Activated CD8-positive, alpha-beta memory T cell treated with anti-CD3 and anti-CD28 coated beads for 1 hour (primary cell): ENCODE measurements at places on chromosomes 5 and 9.

DNA sequence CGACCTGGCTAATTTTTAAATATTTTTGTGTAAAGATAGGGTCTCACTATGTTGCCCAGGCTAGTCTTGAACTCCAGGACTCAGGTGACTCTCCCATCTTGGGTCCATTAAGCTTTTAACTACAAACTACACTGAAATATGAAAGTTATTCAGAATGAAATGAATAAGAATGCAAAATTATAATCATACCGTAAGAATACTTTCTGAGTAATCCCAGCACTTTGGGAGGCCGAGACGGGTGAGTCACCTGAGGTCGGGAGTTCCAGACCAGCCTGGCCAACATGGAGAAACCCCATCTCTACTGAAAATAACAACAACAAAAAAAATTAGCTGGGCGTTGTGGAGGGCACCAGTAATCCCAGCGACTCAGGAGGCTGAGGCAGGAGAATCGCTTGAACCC, 1.1 kb upstream of the ORM1 start:
- no peak for DNase-seq

DNA sequence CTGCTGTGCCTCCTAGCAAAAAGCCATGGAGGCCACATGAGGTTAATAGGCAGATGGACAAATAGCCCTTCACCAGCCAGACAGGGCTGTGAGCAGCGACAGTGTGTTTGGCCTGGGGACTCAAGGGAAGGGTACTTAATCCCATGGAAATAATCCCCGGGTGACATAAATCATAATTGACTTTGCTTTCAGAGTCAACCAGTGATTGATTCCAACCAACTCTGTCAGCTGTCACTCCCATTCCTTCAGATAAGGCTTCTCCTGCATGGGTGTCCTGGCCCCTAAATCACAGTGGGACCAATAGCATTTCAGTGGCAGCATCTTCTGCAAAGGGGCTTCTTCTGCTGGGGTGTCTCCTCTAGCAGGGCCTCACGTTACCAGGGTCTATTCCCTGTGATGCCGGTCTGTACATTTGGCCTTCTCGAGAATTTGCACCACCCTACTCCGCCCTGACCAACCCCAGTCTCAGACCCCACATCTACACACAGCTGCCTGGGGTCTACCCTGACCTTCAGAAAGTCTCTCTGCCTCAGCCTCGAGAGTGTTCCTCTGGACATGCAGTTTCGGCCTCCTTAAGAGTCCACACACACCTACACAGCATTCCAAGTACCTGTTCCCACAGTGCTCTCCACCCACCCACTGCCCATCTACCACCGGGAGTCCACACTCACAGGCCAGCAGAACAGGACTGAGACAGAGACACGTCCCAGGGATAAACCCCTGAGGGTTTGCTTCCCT, 3.7 kb downstream of the CLTB start:
- DNase-seq: no peak

DNA sequence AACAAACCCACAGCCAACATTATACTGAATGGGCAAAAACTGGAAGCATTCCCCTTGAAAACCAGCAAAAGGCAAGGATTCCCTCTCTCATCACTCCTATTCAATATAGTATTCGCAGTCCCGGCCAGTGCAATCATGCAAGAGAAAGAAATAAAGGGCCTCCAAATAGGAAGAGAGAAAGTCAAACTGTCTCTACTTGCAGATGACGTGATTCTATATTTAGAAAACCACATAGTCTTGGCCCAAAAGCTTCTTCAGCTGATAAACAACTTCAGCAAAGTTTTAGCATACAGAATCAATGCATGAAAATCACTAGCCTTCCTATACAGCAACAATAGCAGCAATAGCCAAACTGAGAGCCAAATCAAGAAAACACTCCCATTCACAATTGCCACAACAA, 333.7 kb upstream of the EDIL3 start:
- no peak for DNase-seq

- DNase-seq: no peak
Measured at GRCh38 chr9:38054653-38055052, 14.4 kb downstream of the SHB start.

GRCh38 chr5:178564397-178564796, 25.8 kb downstream of the COL23A1 start:
- no peak for DNase-seq

DNA sequence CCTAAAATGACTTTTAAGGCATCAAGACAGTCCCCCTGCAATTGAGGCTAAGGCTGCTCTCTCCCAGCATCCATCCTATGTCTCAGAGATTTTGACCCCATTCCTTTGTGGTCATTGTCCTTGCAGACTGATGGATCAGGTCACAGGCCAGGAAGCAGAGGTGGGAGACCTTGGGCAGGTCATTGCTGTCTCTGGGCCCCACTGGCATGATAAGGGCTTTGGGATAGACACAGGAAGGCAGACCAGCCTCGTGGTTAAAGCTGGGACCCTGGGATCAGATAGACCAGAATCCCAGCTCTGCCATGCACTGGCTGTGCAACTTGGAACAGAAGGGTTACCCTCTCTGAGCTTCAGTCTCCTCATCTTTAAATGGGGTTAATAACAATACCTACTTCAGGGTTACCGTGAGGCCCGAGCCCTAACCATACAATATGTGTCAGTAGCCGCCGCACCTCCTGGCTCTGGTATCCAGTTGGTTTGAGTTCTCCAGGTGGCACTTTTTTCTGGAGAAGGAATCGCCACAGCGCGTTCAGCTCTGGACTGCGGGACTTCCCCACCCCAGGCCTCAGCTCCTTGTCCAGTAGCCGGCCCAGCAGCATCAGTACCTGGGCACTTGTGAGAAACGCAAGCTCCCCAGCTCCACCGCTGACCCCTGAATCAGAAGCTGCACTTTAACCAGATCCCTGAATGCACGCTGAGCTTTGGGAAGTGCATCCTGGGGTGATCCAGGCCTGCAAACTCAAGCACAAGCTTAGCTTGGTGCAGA, 21.4 kb downstream of the LAMC3 start:
- DNase-seq: no peak

- no peak for DNase-seq
Measured at GRCh38 chr5:67610186-67610912, 413.8 kb upstream of the CD180 start.

DNA sequence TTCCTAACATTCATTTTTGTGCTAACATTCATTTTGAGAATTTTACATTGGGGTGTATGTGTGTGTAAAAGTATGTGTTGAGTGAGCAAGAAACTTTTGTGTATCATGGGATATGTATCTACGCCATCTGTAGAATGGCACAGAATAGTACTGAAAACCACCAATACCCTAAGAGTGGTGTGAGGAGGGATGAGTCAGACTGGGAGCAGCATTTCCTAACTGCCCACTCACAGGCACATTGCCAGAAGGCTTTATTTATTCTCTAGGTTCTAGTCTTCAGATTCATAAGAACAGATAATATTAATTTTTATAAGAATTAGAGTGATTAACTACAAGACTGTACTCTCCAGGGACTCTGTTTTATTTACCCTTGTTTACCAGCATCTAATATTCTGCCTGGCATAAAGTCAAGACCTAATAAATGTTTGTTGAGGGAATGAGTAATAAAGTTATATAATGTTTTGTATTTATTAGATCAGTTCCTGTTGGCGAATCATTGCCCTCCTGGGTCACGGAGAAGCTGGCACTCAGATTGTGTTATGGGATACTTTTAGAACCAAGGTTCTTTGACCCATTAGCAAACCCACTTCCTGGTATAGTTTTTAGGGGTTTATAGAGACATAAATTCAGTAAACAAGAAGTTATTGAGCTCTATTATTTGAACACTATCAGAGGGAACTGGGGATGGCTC, 159.1 kb upstream of the PPP2R2B start:
- DNase-seq: no peak

GRCh38 chr9:101711330-101711941, 27.0 kb downstream of the GRIN3A start:
- no peak for DNase-seq

GRCh38 chr9:124805186-124805585, 28.3 kb downstream of the OLFML2A start:
- DNase-seq: no peak

DNA sequence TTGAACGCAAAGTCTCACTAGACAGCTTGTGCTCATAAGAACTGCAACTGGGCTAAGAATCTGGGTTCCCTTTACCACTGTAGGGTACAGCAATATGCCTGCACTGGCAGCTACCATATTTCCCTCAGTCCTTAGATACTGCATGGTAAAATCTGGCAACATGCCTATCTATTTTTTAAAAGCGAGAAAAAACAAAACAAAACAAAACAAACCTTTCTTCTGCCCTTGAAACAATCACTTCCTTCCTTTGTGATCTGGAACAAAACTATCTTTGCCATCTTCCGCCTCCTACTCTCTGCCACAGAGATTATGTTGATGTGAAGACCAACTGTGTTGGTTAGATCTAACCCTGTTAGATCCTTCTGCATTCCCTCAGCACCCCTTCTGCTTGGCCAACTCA, 242.9 kb downstream of the EBF1 start:
- no peak for DNase-seq

DNA sequence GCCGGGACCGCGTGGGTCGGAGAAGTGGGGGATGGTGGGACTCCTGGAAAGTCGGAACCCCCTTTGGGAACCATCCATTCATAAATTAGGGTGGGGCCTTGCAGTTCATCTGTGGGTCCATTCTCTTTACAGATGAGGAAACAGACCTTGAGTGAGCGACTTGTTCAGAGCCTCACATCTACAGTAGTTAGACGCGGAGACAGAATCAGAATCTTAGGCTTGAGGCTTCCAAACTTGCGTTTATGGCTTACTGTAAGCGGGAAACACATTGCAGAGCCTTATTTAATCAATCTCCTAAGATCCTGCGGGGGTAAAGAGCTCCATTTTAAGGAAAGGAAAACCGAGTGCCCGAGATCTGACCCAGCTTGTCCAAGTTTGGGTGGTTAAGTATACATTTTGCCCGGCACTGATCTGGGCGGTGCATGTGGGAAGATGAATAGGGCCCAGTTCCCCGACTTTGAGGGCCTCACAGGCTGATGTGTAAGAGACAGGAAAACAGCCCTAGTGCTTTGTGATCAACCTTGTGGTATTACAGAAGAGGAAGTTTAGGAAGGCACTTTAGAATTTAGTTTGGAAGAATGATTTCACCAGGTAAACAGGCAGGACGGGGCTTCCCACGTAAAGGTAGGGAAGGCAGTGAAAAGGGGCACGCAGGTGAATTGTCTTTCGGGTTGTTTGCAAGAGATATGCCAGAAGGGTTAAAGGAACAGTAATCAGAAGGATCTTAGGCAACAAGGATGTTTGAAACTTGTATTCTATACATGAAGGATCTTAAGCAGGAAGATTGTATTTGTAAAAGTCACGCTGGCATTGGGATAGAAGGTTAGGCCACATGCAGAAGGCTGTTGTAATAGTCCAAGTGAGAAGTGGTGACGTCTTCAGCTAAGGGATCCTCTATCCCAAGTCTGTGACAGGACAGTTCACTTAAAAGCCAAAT, 744 bp downstream of the TARS1 start:
- DNase-seq: no peak

GRCh38 chr9:106632621-106633020, 230.3 kb upstream of the ZNF462 start:
- DNase-seq: no peak

GRCh38 chr5:150694612-150695011, 6.2 kb downstream of the RBM22 start:
- DNase-seq: no peak

DNA sequence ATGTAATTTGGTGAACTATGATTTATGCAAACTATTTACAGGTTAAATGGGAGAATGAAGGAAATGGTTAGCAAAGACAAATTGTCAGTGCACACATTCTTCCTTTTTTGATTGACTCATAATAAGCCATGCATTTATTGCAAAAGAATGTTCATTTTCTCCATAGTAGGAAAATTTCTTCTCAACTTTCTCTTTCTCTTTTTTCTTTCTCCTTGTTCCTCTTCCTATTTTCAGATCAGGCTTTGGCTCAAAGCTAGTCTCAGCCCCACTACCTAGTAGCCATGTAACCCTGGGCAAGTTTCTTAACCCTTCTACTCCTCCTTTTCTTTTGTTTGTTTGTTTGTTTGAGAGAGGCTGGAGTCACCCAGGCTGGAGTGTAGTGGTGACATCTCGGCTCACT, 156.6 kb downstream of the PIK3R1 start:
- DNase-seq: no peak

DNA sequence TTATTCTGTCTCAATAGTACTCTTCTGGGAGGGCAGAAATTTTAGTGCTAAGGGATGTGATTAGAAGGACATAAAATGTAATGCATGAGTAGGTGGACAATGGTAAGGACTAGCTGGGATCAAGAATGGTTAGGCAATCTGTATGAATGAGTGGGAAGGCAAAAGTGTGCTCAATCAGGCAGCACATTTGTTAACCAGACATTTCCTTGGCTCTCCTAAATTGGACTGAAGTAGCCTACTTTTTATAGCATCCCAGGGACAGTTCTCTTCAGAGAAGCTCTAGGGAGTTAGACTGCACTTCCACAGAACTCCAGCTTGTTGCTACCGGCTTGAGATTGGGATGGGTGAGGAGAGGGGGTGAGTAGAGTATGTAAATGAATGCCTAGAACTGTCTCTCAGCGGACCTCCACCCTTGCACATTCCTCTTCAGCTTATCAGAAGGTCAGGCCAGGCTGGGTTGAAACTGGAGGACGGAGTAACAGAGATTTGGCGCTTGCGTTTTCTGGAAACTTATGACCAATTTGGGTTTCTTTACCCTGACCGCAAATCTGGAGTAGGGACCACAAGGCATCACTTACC, 19.0 kb upstream of the ARL14EPL start:
- no peak for DNase-seq

DNA sequence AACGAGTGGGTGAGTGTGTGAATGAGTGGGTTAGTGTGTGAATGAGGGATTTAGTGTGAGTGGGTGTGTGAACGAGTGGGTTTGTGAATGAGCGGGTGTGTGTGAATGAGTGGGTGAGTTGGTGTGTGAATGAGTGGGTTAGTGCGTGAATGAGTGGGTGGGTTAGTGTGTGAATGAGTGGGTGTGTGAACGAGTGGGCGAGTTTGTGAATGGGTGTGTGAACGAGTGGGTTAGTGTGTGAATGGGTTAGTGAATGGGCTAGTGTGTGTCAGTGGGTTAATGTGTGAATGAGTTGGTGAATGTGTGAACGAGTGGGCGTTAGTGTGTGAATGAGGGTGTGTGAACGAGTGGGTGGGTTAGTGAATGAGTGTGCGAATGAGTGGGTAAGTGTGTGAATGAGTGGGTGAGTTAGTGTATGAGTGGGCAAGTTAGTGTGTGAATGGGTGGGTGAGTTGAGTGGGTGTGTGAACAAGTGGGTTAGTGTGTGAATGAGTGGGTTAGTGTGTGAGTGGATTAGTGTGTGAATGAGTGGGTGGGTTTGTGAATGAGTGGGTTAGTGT, 39.6 kb downstream of the NKD2 start:
- no peak for DNase-seq
